ENCODE measurements at places on chromosomes 11 and 22. TPM values are rescaled to one million over a fixed set of nuclear protein-coding genes. Genes with fewer than 3 reads are reported as not detected.

- H3K4me3 ChIP-seq, result no peak overlapping the region
- no peaks in the 10 kb centered on the region for H3K27me3 ChIP-seq
- DNase-seq, result no peak
- no peaks in the 10 kb centered on the region for H3K36me3 ChIP-seq
- H3K4me1 ChIP-seq, result no peaks in the 10 kb centered on the region
Observed at GRCh38 chr11:134780486-134781147, 368.6 kb upstream of the B3GAT1 start.

DNA sequence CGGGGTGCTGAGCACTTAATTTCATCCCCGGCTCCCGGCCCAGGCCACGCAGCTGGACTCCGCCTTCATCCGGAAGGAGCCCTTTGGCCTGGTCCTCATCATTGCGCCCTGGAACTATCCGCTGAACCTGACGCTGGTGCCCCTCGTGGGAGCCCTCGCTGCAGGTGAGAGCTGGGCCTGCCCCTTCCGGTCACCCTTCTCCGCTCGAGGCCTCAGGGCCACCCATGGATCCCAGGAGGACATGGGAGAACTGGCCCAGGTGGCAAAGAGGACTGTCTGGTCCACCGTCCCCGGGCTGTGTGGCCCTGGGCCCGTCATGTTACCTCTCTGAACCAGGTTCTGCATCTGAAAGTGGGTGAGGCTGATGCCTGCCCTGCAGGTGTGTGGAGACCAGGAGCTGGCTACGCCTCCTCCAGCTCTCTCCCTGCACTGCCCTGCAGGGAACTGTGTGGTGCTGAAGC, 8.6 kb downstream of the ALDH3B1 start:
- no peaks in the 10 kb centered on the region for H3K36me3 ChIP-seq
- H3K4me3 ChIP-seq, result no peak overlapping the region
- H3K27me3 ChIP-seq, result no peaks in the 10 kb centered on the region
- H3K27ac ChIP-seq, result no peak overlapping the region
- no peak for DNase-seq

- no peak for DNase-seq
- H3K4me1 ChIP-seq, result peaks cover 6% of the 10 kb centered on the region
- no peak overlapping the region for H3K4me3 ChIP-seq
Observed at GRCh38 chr22:23397613-23398567, 182.2 kb downstream of the IGLL1 start.

GRCh38 chr11:103928802-103929161, 107.7 kb upstream of the DDI1 start:
- H3K4me1 ChIP-seq, result peaks cover 5% of the 10 kb centered on the region
- DNase-seq, result no peak
- H3K36me3 ChIP-seq, result no peaks in the 10 kb centered on the region
- H3K27ac ChIP-seq, result no peak overlapping the region
- no peaks in the 10 kb centered on the region for H3K27me3 ChIP-seq

- no peak for DNase-seq
- no peak overlapping the region for H3K27ac ChIP-seq
- no peaks in the 10 kb centered on the region for H3K27me3 ChIP-seq
- no peaks in the 10 kb centered on the region for H3K36me3 ChIP-seq
- no peaks in the 10 kb centered on the region for H3K4me1 ChIP-seq
Observed at GRCh38 chr22:23418159-23418788, 161.8 kb downstream of the IGLL1 start.

DNA sequence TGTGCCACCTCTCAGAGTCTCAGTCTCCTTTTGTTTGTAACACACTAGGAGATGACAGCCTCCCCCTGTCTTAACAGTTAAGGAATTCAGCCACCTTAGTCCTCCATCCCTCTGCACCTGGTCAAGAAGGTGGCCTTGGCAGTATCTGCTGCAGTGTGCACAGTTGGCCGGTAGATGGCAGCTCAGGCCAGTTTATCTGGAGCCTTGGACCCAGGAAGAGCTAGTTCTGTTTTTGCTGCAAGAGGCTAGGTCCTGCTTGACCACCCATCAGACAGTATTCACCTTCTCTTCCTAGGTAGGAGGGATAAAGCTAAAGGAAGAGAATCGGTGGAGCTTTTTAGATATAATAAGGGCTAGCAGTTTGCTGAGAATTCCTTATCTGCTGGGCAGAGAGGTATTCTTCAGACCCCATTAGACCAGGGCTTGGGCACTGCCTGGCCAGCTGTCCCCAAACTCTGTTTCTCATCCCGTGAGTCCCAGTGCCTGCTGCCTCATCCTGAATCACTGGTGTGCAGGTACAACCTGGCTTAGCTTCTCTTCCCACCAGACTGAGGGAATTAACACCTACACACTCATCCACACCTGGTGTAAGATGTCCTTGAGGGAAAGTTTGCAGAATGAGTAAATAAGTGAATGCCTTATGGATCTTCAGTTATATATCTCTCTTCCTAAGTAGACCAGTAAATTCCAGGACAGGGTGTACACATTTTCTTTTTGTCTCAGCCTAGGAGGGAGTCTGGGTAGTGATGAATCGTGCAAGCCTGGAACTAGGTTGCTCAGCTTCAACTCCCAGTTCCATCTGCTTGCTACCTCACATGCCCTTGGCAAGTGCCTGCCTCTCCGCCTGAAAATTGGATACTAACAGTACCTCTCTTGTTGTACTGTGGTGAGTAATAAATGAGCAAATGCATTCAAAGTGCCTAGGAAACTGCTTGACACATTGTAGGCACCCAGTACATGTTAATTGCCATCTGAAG, 70.8 kb upstream of the NARS2 start:
- no peaks in the 10 kb centered on the region for H3K27me3 ChIP-seq
- H3K4me1 ChIP-seq, result peaks cover 2% of the 10 kb centered on the region
- peak; percentile 67 for DNase-seq

DNA sequence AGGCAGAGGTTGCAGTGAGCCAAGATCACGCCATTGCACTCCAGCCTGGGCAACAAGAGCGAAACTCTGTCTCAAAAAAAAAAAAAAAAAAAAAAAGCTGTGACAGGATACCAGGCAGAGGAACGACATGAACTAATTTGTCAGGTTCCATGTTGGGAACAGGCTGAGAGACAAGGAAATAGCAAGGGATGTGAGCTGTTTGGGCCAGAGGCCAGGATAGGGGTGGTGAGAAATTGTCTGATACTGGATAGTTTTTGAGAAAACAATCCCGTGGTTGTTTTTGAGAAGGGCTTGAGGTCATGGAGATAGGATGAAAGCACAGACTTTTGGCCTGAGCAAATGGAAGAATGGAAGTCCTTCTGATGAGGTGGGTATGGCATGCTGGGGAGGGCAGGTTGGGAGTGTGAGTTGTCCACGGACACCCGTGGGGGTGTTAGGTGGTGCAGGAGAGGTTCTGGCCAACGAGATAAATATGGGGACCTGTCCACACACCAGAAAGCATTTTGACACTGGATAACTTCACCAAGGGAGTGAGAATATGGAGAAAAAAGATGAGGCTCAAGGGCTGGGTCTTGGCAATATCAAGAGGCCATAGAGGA, 13.7 kb downstream of the PIWIL3 start:
- H3K36me3 ChIP-seq, result no peaks in the 10 kb centered on the region
- no peak overlapping the region for H3K27ac ChIP-seq
- H3K4me1 ChIP-seq, result no peaks in the 10 kb centered on the region
- no peak for DNase-seq
- H3K4me3 ChIP-seq, result no peak overlapping the region

DNA sequence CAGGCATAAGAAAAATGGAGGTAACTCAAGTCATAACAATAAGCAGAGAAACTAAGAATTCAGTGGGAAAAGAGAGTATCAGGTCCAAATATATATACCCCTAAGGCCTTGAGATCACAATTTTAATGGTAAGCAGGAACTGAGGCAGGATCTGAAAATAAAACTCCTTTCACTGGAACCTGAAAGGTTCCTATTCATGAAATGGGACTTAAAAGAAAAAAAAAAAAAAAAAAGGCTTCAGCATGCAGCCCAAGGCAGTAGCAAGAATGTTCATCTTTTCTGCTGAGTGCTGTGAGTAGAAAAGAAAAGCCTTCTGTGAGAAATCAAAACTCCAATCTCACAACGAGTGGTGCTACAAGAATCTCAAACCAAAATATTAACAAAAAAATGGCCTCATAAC, 75.3 kb downstream of the DLG2 start:
- no peak for DNase-seq
- H3K4me3 ChIP-seq, result no peak overlapping the region
- H3K27ac ChIP-seq, result no peak overlapping the region
- H3K4me1 ChIP-seq, result no peaks in the 10 kb centered on the region
- no peaks in the 10 kb centered on the region for H3K27me3 ChIP-seq

DNA sequence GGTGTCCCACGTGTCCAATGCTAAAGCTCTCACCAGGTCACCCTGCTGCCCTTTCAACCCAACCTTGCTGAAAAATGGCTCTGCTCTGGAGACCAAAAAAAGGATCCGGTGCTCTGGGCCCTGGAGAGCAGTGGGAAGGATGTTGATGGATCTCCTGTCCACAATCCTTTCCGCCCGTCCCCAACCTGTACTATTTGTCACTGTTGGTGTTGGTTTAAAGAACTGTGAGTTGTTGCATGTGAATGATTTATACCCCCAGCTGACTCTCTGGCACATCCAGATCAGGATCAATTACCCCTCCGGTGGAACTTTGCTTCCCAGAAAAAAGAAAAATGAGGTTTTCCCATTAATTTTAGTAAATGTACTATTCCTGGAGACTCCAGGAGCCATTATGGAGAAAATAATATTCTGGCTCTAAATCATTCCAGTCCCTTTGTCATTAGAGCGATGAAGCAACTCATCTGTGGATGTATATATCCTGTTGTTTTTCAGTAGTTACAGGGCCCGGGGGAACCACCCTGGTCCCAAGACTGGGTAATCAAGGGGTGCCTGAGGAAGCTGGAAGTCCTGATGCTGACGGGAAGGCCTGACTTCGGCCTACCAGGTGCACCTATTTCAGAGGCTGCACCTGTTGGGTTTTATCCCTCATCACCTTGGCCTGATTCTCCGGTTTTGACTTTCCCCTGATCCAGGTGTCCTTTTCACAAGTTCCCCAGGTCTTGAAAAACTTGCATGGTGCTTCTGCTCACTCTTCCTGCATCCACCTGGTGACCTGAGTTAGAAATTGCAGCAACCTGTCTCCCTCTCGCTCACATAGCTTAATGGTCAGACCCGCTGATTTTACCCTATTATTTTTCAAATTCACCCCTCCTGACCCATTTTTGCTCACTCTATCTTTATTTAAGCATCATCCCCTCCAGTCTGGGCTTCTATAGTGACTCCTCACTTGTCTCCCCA, 209.2 kb upstream of the SEZ6L start:
- no peak for DNase-seq
- H3K27ac ChIP-seq, result no peak overlapping the region
- H3K36me3 ChIP-seq, result no peaks in the 10 kb centered on the region
- H3K4me1 ChIP-seq, result no peaks in the 10 kb centered on the region

DNA sequence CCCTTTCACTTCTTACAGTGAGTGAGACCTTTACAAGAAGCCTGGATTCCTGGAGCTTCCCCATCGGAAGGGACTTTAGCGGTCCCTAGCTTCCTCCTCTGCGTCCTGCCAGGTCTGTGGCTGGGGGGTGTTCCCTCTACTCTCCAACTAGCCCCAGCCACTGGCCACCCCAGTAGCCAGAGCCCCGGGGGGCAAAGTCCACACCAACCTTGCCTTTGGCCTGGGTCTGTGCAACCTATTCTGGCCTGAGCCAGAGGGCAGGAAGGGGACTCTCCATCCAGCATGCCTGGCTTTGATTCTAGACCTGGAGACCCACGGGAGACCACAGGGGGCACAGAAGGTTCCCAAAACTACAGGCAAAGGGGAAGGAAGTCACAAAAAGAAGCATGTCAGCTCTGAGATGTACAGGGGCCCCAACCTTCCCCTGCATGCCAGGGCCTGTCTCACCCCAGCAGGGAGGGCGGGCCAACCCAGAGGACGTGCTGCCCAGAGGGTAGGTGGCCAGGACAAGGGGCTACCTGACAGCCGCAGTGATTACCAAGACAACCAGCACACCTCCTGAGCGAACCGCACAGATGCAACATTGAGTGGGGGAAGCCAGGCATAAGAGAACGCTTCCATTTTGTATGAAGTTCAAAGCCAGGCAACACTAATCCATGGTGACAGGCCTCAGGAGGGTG, 52.4 kb downstream of the DSCAML1 start:
- H3K4me3 ChIP-seq, result no peak overlapping the region
- no peak overlapping the region for H3K27ac ChIP-seq
- H3K36me3 ChIP-seq, result no peaks in the 10 kb centered on the region
- no peaks in the 10 kb centered on the region for H3K27me3 ChIP-seq

CDON gene
- total RNA-seq, result 211 TPM

GDPD4 gene
- total RNA-seq, result not detected

YPEL4 gene
- total RNA-seq, result 3.0 TPM

TST gene
- total RNA-seq, result 42.4 TPM

Data from ovary (tissue), 10 donors.